ENCODE measurements at places on chromosomes 7 and 10. TPM values are rescaled to one million over a fixed set of nuclear protein-coding genes. Genes with fewer than 3 reads are reported as not detected.

DNA sequence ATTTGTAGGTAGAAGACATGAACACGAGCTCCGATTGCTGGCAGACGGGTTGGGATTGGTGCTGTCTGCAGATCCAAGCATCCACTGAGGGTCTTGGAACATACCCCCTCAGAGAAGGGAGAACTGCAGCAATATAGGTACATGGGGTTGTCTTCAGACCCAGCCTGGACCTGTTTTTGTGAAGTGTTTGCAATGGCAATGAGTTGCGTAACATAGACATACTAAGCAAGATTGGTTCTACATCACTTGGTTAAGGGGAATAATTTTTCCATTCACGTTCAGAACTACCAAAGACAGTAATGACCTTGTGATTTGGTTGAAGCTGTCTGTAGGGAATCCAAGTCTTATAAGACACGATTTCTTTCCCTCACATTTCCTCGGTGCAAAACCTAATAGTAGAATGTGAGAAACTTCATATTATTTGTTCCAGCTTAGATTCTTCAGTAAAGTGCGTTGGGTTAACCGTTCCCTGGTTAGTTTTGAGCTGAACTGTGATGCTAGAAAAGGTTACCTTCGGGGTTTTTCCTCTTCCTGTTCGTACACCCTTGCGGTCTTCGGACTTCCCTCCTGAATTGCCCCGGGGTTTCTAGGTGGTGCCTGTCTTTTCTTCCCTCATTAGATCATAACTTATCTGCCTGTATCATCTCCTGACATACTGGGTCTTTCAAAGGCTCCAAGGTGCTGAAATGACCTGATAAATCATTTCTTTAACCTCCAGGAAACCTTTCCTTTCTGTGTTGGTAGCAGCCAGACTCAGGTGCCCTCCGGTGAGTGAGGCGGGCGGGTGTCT lies 14.4 kb downstream of the PROSER2 start:
- no peak for DNase-seq

Gene HTRA1
- 14.9 TPM for total RNA-seq

GRCh38 chr7:52501696-52502095 lies 533.7 kb upstream of the POM121L12 start:
- DNase-seq, result no peak

- DNase-seq, result no peak
Observed at GRCh38 chr10:86837663-86838062, 81.2 kb downstream of the BMPR1A start.

Gene DDC
- total RNA-seq, result not detected

GRCh38 chr7:134789967-134790685 lies 10.7 kb downstream of the CALD1 start:
- no peak for DNase-seq

- DNase-seq, result peak; percentile 88
Observed at GRCh38 chr10:75401569-75402485, at the start of gene ZNF503. Gene ZNF503 (minus strand): TSS chr10:75401764. CDS start chr10:75401419, 345 bp downstream.

Gene PDE6C
- not detected for total RNA-seq

Gene IKZF1
- not detected for total RNA-seq

GRCh38 chr10:86065711-86066251 lies 300.8 kb downstream of the GRID1 start:
- DNase-seq, result no peak

GRCh38 chr10:127989481-127990012 lies 82.6 kb downstream of the PTPRE start:
- DNase-seq, result no peak

DNA sequence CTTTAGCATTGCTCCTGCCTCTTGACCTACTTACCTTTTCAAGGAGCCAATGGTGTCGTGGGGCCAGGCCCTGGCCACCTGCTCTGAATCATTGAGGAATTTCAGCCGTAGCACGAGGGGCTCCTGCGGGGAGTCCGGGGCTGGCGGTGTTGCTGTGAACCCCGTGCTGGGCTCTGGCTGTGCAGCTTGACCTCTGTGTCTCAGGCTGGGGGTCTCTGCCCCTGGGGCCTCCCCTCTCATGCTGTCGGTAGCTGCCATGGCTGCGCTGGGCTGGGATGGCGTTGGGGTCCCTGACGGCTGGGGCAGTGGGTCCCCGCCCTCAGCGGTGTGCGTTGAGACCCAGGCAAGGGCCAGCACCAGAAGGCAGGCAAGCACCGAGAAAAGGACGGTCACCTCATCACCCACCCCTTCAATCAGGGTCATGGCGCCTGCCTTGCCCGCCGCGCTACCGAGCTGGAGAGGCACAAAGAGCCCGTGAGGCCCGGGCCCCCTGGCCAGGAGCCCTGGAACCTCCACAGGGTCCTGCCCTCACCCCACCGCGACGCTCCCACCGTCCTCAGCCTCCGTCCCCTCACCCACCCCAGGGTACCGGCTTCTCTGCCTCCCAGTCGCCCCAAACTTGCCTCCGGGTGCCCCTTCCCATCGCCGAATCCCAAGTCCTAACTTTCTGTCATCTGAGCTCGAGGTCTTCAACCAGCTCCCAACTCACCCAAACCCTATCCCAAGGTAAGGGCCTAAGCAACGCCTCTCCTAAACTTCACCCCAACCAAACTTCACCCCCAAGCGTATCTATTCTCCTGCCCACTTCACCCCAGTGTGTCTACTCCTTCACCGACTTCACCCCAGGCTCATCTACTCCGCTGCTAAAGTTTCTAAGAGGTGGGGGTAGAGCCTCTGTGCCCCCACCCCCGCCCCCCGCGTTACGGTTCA lies 887 bp downstream of the TMUB1 start:
- DNase-seq, result no peak

Gene SFTPA2
- not detected for total RNA-seq

Gene ACTL6B
- not detected for total RNA-seq

GRCh38 chr7:26588511-26588910 lies 275.9 kb downstream of the SKAP2 start:
- DNase-seq, result no peak

DNA sequence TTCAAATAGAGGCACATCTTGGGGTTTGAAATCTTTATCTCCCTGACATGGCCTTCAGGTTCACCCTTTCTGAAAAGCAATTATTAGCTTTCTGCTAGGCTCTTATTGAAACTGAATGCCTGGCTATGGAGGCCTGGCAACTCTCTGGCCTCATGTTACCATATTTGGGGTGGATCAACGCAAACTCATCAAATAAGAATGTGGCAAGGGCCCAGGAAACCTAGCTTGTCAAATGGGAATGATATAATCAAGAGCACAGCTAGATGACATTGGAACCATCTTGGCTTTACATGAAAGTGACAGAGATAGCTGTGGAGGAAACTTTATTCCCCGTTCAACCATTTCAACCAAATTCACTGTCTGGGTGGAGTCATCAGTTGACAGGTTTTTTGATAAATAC lies 202.8 kb upstream of the SMIM30 start:
- no peak for DNase-seq

Gene AMZ1
- not detected for total RNA-seq

Gene AGR3
- total RNA-seq, result 0.57 TPM

Gene ANKRD30A
- not detected for total RNA-seq

Gene TSPAN33
- total RNA-seq, result 5.8 TPM

Gene HSPA12A
- 11.3 TPM for total RNA-seq

Gene ZP3
- 14.2 TPM for total RNA-seq

DNA sequence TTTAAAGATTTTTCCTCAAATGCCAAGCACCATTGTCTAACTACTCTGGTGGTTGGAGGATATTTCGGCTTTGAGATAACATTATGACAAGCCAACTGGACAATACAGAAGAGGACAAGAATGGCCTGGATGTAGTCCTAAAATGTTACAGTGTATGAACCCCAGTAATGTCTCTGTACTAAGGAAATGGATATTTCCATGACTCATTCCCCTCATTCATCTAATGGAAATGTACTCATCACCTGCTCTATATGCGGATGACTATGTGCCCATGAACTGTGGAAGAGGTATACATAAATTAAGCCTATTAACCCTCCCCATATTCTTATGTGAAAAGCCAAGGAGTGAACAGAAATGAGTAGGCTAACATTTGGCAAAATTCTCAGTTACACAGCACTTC lies 207.9 kb downstream of the CACNA2D1 start:
- DNase-seq, result no peak

Gene ACSL5
- total RNA-seq, result 11.7 TPM

GRCh38 chr7:70436790-70437350 lies 695.1 kb upstream of the GALNT17 start:
- no peak for DNase-seq

Gene CALHM3
- 13.1 TPM for total RNA-seq

DNA sequence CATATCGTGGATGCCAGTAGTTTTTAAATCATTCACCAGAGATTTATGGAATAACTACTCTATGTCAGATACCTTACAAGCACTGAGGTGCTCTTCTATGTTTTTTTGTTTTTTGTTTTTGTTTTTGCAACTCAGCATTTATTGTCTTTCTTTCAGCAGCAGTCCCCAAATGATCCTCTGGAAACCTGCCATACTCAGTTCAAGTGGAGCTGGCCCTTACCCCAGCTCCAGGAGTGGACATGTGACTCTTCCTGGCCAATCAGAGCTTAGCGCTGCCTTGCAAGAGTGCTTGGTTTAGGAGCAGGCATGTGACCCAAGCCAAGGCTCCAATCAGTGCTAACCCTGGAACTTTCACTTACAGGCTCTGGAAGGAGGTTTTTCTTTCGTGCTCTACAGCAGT lies 356.6 kb upstream of the ZMIZ1 start:
- DNase-seq, result no peak

GRCh38 chr7:133706016-133706415 lies 421.1 kb upstream of the LRGUK start:
- DNase-seq, result no peak

DNA sequence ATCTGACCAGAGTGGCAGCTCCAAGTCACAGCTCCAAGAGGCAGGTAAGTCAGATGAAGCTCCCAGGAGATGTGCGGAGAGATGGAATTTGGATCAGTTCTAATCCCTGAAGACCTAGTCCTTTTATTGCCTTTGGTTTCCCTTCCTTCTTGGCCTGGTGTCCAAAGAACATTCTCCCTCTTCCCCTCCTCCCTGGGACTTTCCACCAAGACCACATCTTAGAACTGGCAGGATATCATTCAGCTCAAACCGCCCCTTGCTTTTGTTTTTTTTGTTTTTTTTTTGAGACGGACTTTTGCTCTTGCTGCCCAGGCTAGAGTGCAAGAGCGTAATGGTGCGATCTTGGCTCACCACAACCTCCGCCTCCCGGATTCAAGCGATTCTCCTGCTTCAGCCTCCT lies 190.8 kb downstream of the GFRA1 start:
- no peak for DNase-seq

DNA sequence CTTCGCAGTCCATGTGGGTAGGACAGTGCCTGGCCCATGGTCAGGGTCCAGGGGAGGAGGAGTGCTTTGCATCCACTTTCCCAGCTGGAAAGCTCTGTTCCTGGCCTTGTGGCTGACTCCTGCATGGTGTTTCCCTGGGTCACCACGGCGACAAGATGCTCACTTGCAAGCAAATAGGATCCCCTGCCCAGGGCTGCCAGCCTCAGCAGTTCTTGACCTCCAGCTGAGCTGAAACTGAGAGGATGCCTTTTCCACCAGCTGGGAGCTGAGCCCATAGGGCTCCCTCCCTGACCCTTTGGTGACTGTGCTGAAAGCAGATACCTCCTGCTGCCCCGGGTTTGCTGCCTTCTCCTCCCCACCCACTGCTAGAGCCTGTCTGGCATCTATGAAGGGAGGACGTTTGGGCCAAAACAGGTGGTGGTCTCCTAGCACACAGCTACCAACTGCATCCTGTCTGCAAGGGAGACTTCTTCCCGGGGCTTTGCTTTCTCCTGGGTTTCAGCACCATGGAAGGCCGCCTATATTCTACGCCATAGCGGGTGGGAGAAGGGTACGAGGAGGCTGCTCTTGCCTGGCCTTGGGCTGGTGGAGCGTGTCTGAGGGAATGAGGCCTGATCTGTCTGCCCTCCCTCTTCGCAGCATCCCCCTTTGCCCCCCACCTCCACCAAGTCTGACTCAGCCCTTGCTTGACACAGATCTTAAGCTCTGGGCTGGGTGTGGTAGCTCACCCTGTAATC lies 34.4 kb downstream of the UBTD1 start:
- DNase-seq, result no peak

DNA sequence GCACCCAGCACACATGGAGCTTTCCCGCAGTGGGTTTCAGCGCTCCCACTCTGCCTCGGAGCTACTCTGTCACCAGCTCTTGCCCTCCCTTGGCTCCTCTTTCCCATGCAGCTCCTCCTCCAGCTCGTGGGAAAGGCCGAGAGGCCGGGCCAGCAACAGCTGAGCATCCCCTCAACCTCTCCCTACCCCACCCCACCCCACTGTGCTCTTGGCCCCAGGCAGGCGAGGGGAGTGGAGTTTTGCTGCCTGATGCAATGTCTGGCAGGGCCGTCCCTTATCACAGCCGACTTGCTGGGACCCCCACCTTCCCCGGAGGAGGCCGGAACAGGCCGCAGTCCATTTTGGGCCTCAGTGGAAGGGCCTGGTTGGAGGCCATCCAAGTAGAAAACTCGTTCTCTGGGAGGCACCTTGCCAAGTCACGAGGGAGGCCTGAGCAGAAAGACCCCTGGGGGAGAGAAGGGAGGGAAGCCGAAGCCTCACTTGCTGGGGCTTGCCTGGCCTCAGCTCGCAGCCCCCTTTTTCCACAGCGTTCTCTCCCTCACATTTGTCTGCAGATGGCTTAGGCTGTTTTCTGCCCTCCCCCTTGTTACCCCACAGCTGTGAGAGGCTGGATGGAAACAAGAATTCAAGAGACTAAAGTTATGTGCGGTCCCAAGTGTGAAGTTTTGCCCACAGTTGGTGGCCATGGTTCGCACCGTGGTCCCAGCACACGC lies 35.3 kb downstream of the CHST3 start:
- DNase-seq, result no peak

DNA sequence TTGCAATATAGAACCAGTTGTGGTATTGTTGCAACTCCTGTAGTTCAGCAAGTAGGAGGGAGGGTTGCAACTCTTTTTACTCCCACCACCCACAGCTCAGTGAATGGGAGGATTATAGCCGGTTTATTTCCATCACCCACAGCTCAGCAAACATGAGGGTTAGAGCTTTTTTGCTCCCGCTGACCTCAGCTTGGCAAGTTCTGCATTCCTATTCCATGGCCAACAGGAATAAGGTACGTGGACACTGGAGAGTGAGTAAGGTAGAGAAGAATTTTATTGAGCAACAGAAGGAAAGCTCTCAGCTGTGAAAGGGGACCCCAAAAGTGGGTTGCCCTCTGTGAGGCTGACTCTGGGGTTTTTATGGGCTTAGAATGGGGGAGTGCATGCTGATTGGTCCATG lies 167.1 kb upstream of the SMIM30 start:
- DNase-seq, result no peak

Gene ANKRD2
- total RNA-seq, result 8.4 TPM

DNA sequence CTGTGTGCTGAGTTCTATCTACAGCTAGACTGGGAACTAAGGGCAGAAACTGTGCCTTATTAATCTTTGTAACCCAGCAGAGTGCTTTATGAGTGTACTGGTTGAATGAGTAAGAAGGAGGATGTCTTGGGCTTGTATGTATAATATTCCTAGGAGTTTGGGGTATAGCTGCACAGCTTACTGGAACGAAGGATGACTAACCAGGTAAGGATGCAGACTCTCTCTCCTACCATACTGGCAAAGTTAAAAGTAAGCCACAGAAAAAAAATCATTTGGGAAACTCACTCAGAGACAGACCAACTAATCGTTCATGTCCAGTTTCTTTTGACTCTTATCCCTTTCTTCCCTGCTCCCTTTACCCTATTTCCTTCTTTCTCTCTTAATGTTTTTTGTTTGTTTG lies 1.4 kb upstream of the DHTKD1 start:
- DNase-seq, result peak; percentile 60

- DNase-seq, result no peak
Observed at GRCh38 chr7:41655426-41655825, 47.5 kb downstream of the INHBA start.

All from PC-9 (cell line).